ENCODE measurements at places on chromosomes 3 and 15. TPM values are rescaled to one million over a fixed set of nuclear protein-coding genes. Genes with fewer than 3 reads are reported as not detected.
A peak's percentile ranks its signal among the peaks of the same experiment; 100 is the strongest.

Gene TMCO5A
- not detected for total RNA-seq

Gene KIF23
- total RNA-seq = 103 TPM

Gene FANCD2OS
- total RNA-seq = not detected

Gene B3GNT5
- 4.9 TPM for total RNA-seq

Gene FETUB
- total RNA-seq = not detected

Gene ASB14
- total RNA-seq = not detected

Gene NPAP1
- total RNA-seq = 0.24 TPM

Gene DPP8
- total RNA-seq = 21.7 TPM

Gene CCR9
- not detected for total RNA-seq

Gene SLC7A14
- 0.49 TPM for total RNA-seq

- DNase-seq = no peak
Observed at GRCh38 chr15:81922143-81922542, 123.7 kb downstream of the MEX3B start.

DNA sequence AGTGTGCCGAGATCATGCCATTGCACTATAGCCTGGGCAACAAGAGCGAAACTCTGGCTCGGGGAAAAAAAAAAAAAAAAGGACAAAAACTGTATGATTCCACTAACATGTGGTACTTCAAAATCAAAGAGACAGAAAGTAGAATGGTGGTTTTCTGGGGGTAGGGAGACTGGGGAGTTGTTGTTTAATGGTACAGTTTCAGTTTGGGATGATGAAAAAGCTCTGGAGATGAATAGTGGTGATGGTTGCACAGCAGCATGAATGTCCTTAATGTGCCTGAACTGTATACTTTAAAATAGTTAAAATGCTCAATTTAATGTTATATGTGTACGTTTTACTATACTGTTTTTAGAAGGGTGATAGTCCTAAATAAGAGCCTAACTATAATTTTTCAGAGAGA lies 27.4 kb downstream of the RAD51 start:
- DNase-seq = no peak

DNA sequence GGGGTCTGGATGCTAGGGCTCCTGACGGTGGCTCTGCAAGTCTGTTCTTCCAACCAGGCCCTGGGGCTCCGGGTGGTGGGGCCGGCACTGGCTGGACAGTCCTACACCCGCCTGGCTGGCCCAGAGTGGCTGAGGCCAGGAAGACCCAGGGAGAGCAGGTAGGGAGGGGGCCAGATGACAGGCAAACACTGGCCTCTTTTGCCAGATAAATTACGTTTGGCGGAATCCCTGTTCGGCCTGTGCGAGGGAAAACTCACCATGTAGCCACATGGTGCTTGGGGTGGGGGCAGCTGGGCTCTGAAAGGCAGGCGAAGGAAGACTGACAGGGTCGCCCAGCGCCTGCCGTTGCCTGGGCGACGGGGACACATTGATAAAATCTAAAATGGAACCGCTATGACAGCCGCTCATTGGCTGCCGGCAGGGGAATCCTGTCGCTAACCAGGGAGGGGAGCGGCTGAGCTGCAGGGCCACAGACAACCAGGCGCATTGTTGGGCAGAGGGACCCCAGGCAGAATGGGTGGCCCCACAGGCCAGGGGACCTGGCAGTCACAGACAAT lies 30.4 kb downstream of the IQSEC1 start:
- peak; percentile 32 for DNase-seq

DNA sequence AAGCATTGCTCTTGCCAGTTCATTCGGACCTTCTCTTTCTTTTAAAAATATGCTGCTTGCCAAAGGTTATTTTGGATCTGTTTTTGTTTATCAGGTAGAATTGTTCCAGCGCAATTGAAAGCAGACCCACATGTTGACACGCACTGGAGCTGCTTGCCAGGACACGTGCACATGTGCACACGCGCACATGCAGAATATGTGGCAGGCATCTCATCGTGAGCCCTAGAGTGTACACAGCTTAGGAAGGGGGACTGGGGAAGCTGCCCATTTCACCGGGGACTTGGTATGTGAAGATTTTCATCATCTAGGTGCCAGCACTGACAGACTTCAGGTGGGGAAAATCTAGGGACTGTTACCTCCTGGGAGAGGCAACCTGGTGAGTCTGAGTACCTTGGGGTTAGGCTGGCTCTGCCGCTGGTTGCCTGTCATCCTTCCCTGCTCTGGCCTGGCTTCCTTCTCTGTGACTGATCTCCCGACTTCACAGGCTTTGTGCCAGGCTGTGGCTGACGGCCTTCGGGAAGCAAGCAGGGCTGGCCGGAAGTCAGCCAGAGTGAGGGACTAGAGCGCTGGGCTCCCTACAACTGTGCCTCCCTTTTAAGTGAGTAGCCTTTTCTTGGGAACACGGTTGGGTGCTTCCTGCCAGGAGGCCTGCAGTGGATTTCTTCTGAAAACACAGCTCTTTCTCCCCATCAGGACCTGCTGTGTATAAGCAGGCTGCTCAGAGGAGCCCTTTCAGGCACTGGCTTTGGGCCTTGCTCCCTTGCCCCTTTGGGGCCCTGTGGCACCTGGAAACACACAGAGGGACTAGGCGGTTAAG lies 129.3 kb downstream of the EEFSEC start:
- DNase-seq = peak; percentile 46

- no peak for DNase-seq
Observed at GRCh38 chr15:72809329-72809728, 25.8 kb upstream of the ADPGK start.

GRCh38 chr3:64176461-64176996 lies 48.7 kb downstream of the PRICKLE2 start:
- DNase-seq = no peak

DNA sequence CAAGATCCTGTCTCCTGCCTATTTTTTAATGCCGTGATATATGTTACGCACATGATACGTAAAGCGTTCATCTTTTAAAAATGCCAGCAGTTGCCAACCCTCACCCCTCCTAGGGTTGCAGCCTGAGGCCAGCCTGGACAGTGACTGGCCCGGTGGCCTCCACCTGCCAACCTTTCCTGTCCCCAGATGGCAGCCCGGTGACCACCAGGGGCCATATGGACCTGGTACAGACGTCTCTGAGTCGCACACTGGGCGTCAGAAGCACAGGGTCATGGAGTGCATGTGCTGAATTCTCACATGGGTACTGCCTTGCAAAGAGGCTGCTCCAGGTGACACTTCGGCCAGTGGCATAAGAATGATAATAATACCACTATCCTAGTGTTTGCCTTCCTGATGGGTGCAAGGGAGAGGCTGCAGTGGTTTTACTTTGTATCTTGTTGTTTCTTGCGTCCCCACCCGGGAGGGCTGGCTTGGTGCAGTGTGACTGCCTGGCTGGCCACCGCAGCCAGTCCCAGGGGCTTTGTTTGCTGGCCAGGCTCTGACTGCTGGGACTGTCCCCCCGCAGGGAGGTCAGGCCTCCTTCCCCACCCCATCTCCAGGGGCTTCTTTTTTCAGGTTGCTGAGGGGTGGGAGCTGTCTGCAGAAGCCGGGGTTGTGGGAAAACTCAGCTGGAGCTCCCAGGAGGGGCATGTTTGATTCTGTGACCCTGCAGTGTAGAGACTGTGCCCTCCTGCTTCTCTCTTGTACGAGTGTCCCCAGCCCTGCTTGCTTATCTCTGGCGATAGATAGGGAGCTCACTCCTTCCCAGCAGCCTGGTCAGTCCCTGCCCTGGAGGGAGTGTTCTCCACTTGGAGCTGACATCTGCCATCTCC lies 16.9 kb downstream of the FBLN2 start:
- no peak for DNase-seq

GRCh38 chr3:82505079-82505756 lies 743.8 kb upstream of the GBE1 start:
- DNase-seq = no peak

GRCh38 chr3:17154941-17155340 lies 270.2 kb downstream of the PLCL2 start:
- DNase-seq = no peak

GRCh38 chr15:44529864-44530604 lies 6.9 kb upstream of the EIF3J start:
- DNase-seq = no peak

DNA sequence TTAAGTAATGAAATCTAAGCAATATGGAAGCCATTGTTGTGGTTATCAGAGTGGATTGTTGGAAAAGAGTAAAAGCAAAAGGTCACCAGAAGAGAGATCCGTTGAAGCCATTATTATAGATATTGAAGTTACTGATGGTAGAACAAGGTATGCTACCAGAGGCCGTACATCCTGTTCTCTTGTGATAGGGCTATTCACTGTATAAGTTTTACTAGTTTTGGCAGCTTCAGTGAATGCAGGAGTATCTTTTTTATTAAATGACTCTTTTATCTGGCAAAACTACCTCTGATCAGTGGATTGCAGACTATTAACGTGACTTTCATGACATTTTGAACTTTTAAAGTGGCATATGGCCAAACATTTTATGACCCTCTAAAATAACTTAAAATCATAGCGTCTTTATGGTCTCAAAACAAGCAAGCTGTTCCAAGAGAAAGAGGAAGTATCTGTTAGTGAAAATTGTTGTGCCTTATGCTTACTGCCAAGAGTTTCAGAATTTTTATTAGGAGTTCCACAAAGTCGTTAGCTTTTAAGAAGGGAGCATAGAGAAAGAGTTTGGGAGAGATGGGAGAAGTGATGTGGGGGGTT lies 102.9 kb downstream of the LRRC49 start:
- DNase-seq = no peak

GRCh38 chr15:36371509-36371908 lies 207.9 kb upstream of the CDIN1 start:
- DNase-seq = no peak

DNA sequence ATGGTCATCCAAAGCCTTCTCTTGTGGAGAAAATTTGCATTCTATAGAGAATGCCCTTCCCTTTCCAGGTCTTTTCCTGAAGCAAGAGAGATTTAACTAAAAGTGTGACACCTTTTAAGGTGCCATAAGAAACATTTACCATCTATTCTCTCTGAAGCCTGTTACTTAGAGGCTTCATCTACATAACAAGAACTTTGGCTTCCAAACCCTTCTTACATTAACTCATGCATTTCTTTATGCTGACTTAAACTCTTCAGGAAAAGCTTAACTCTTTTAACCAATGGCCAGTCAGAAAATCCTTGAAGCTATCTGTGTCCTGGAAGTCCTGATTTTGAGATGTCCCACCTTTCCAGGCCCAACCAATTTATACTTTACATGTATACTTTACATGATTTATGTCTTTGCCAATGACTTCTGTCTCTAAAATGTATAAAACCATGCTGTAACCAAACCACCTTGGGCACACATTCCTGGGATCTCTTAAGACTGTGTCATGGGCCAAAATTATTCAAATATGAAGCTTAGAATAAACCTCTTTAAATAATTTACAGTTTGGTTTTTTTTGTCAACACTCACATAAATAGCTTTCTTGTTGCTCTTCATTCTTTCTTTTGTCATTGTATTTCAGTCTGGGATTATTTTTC lies 472.6 kb upstream of the NECTIN3 start:
- peak; percentile 84 for DNase-seq

DNA sequence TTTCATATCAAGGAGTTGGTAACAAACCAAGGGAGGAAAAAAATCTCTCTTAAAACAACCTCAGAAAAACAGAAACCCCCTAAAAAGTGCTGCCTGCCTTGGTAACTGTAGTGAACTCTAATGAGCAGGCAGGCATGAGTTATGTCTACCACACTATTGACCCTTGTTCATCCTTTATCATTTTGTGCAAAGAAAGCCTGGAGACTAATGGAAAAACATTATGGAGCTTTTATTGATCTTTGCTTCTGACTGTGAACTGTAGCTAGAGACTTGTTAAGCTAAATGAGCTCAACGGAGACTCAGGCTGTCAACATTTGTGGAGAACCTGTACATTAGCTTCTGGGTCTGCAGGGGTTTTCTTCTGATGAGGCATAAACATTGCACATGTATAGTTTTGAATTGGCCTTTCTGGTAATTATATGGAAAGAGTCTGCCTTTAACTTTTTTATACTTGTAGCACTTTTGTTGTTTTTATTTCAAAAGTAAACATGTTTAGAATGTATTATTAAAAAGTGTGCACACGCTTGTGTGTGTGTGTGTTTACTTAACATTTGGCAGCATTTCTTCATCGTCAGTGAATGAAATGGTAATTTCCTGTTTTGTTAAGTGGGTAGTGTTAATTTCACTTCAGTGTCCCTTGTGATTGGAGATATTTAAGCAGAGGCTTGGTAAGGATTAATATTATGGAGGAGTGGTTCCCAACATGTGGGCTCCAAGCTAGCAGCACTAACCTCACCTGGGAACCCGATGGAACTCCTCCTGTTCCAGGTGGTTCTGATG lies 15.9 kb upstream of the SPTSSB start:
- DNase-seq = no peak

- DNase-seq = no peak
Observed at GRCh38 chr15:62940755-62941361, 101.7 kb upstream of the TPM1 start.

- no peak for DNase-seq
Observed at GRCh38 chr3:127984241-127984975, 67.8 kb upstream of the SEC61A1 start.

DNA sequence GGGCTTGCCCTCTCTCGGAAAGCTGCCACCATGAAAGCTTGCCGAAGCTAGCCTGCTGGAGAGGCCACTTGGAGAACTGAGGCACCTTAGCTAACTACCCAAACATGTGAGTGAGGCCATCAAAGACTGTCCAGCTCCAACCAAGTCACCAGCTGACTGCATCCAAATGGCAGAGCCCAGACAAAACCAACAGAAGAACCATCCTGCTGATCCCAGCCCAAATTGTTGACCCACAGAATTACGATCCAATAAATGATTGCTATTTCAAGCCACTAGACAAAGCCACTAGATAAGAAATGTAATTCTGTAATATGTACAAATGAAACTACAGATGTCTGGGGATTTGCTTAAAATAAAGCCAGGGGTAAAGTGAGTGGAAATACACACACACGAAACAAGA lies 109.8 kb upstream of the TRPM1 start:
- no peak for DNase-seq

DNA sequence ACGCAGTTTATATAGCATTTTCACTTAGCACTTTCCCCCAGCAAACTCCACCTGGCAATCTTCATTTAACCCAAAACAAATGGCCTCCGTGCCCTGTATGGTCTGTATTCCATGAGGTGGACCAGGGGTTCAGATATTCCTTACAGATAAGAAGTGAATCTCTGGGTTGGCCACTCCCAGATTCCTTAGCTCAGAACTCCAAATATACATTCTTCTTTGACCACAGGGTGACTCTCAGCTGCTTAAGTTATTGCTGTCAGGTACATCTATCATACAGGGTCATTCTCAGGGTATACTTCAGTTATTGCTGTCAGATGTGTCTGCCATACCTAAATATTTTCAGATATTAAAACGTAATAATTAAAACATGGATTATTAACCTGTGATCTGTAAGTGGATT lies 229.8 kb downstream of the TBL1XR1 start:
- DNase-seq = no peak

DNA sequence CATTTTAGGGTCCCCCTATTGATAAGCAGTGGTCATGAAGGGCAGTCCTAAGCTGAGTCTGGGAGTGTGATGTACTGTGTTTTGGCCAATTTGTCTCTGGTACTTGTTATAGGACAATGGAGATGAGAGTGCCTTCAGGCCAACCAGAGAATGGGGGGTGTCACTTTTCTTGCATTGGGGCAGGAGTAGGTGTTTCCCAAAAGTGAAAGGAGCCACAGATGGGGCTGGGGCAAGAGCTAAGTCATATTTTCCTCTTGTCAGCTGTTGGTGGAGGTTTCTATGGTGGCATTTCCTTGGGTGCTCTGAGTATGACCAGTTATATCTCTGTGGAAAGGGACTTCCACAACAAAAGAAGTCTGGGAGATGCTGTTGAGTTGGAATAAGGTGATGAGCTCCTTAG lies 24.7 kb upstream of the BSN start:
- DNase-seq = no peak
